Esophagus muscularis mucosa (tissue), 4 donors: ENCODE measurements at places on chromosomes 4 and X. TPM values are rescaled to one million over a fixed set of nuclear protein-coding genes. Genes with fewer than 3 reads are reported as not detected.
A peak's percentile ranks its signal among the peaks of the same experiment; 100 is the strongest.

The FGF5 gene
- total RNA-seq = 2.7 TPM

The ITIH6 gene
- total RNA-seq = not detected

The USP17L10 gene
- total RNA-seq = not detected

GRCh38 chr4:56958111-56958517 lies 19.3 kb downstream of the NOA1 start:
- peaks cover under 1% of the 10 kb centered on the region for H3K36me3 ChIP-seq
- peak; percentile 95 for DNase-seq
- peak overlapping the region; percentile 46 for H3K27ac ChIP-seq
- peaks cover 4% of the 10 kb centered on the region for H3K4me1 ChIP-seq
- H3K27me3 ChIP-seq = no peaks in the 10 kb centered on the region

GRCh38 chrX:149563359-149563758 lies 13.6 kb upstream of the HSFX3 start:
- DNase-seq = no peak
- H3K36me3 ChIP-seq = no peaks in the 10 kb centered on the region
- no peaks in the 10 kb centered on the region for H3K4me1 ChIP-seq
- no peak overlapping the region for H3K4me3 ChIP-seq

The P2RY10 gene
- not detected for total RNA-seq

- no peak for DNase-seq
- peak overlapping the region; percentile 19 for H3K27ac ChIP-seq
- peaks cover 25% of the 10 kb centered on the region for H3K4me1 ChIP-seq
- H3K36me3 ChIP-seq = no peaks in the 10 kb centered on the region
Observed at GRCh38 chr4:154366956-154367355, 124.6 kb downstream of the DCHS2 start.

The GYPE gene
- not detected for total RNA-seq

The DOCK11 gene
- 65.2 TPM for total RNA-seq

The TEX13D gene
- total RNA-seq = 0.32 TPM

DNA sequence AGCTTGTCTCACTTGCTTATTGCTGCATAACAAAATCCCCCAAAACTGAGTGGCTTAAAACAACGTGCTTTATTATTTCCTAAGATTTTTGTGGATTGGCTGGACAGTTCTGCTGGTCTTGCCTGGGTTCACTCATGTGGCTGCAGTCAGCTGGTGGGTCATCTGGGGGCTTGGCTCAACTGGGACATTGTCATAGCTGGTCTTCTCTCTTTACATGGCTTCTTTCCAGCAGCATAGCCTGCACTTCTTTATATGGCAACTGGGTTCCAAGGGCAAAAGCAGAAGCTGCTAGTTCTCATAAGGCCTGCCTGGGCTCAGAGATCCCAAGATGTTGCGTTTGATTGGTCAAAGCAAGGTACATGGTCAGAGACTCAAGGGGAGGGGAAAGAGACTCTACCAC lies 33.7 kb upstream of the STAG2 start:
- H3K27ac ChIP-seq = no peak overlapping the region
- H3K4me1 ChIP-seq = no peaks in the 10 kb centered on the region
- no peak for DNase-seq
- H3K27me3 ChIP-seq = no peaks in the 10 kb centered on the region
- no peaks in the 10 kb centered on the region for H3K36me3 ChIP-seq

The PHKA1 gene
- total RNA-seq = 8.9 TPM

The ADH1B gene
- 301 TPM for total RNA-seq

DNA sequence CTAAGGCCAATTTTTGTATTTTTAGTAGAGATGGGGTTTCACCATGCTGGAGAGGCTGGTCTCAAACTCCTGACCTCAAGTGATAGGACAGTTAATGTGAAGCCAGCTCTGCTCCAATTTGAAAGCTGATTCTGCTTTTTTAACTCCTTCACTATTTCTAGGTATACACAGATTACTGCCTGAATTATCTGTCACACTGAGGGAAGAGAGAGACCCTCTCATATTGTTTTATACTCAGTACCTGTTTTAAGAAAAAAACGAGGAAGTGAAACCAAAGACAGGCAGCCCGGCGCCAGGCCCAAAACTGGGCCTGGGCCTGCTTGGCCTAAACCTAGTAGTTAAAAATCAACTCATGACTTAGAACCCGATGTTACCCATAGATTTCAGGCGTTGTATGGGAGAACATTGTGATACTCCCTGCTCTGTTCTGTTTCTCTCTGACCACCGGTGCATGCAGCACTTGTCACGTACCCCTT lies 1601.5 kb upstream of the PCDH10 start:
- DNase-seq = no peak
- H3K27me3 ChIP-seq = no peaks in the 10 kb centered on the region
- no peaks in the 10 kb centered on the region for H3K4me1 ChIP-seq
- no peak overlapping the region for H3K4me3 ChIP-seq

- no peaks in the 10 kb centered on the region for H3K4me1 ChIP-seq
- no peaks in the 10 kb centered on the region for H3K36me3 ChIP-seq
- no peak overlapping the region for H3K27ac ChIP-seq
- no peak overlapping the region for H3K4me3 ChIP-seq
- no peak for DNase-seq
Observed at GRCh38 chr4:96228463-96228862, 388.6 kb downstream of the PDHA2 start.

GRCh38 chr4:41657561-41657960 lies 91.0 kb downstream of the PHOX2B start:
- no peaks in the 10 kb centered on the region for H3K36me3 ChIP-seq
- no peak overlapping the region for H3K4me3 ChIP-seq
- H3K4me1 ChIP-seq = peaks cover 12% of the 10 kb centered on the region
- DNase-seq = no peak
- no peak overlapping the region for H3K27ac ChIP-seq
- H3K27me3 ChIP-seq = no peaks in the 10 kb centered on the region

The SYTL4 gene
- 25.0 TPM for total RNA-seq

The XAGE1B gene
- total RNA-seq = not detected

The ANKRD50 gene
- 13.4 TPM for total RNA-seq

The GAGE12G gene
- not detected for total RNA-seq

The RNF128 gene
- not detected for total RNA-seq

- no peaks in the 10 kb centered on the region for H3K36me3 ChIP-seq
- no peaks in the 10 kb centered on the region for H3K4me1 ChIP-seq
- no peak for DNase-seq
- no peak overlapping the region for H3K27ac ChIP-seq
Observed at GRCh38 chr4:74055096-74055495, 16.6 kb upstream of the CXCL3 start.

- H3K27me3 ChIP-seq = no peaks in the 10 kb centered on the region
- H3K4me3 ChIP-seq = no peak overlapping the region
- no peak for DNase-seq
- no peaks in the 10 kb centered on the region for H3K36me3 ChIP-seq
- no peaks in the 10 kb centered on the region for H3K4me1 ChIP-seq
Observed at GRCh38 chrX:47091149-47091775, 13.0 kb downstream of the RGN start.

The TMPRSS11A gene
- total RNA-seq = not detected

The SAGE1 gene
- total RNA-seq = not detected

GRCh38 chr4:54213001-54213400 lies 16.1 kb upstream of the PDGFRA start:
- H3K27me3 ChIP-seq = peaks cover 3% of the 10 kb centered on the region
- no peaks in the 10 kb centered on the region for H3K36me3 ChIP-seq
- H3K27ac ChIP-seq = no peak overlapping the region
- H3K4me1 ChIP-seq = peaks cover 15% of the 10 kb centered on the region
- no peak overlapping the region for H3K4me3 ChIP-seq
- no peak for DNase-seq

GRCh38 chrX:16702700-16703599 lies 9.5 kb downstream of the CTPS2 start:
- no peak for DNase-seq
- H3K36me3 ChIP-seq = peaks cover 24% of the 10 kb centered on the region
- H3K27ac ChIP-seq = no peak overlapping the region
- H3K4me1 ChIP-seq = no peaks in the 10 kb centered on the region
- H3K4me3 ChIP-seq = no peak overlapping the region

- DNase-seq = no peak
- no peaks in the 10 kb centered on the region for H3K27me3 ChIP-seq
- no peaks in the 10 kb centered on the region for H3K36me3 ChIP-seq
- no peak overlapping the region for H3K27ac ChIP-seq
- H3K4me1 ChIP-seq = no peaks in the 10 kb centered on the region
Observed at GRCh38 chrX:136999024-136999423, 34.8 kb downstream of the GPR101 start.

DNA sequence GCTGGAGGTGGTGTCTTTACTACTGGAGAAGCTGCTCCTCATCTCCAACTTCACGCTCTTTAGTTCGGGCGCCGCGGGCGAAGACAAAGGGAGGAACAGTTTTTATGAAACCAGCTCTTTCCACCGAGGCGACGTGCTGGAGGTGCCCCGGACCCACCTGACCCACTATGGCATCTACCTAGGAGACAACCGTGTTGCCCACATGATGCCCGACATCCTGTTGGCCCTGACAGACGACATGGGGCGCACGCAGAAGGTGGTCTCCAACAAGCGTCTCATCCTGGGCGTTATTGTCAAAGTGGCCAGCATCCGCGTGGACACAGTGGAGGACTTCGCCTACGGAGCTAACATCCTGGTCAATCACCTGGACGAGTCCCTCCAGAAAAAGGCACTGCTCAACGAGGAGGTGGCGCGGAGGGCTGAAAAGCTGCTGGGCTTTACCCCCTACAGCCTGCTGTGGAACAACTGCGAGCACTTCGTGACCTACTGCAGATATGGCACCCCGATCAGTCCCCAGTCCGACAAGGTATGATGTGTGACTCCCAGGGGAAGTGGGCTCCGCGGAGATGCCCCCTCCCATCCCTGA lies 634 bp downstream of the LRAT start:
- H3K27ac ChIP-seq = no peak overlapping the region
- H3K36me3 ChIP-seq = no peaks in the 10 kb centered on the region
- peak overlapping the region; percentile 63 for H3K4me3 ChIP-seq

- H3K4me1 ChIP-seq = no peaks in the 10 kb centered on the region
- H3K27me3 ChIP-seq = no peaks in the 10 kb centered on the region
- no peak overlapping the region for H3K27ac ChIP-seq
- no peak overlapping the region for H3K4me3 ChIP-seq
Observed at GRCh38 chr4:53076374-53076958, 214.3 kb downstream of the RASL11B start.

The ARSJ gene
- total RNA-seq = 22.9 TPM

- no peaks in the 10 kb centered on the region for H3K27me3 ChIP-seq
- H3K4me3 ChIP-seq = no peak overlapping the region
- no peak for DNase-seq
- H3K27ac ChIP-seq = no peak overlapping the region
- H3K36me3 ChIP-seq = no peaks in the 10 kb centered on the region
- no peaks in the 10 kb centered on the region for H3K4me1 ChIP-seq
Observed at GRCh38 chrX:132692066-132692465, 203.2 kb upstream of the MBNL3 start.

The AKAP4 gene
- not detected for total RNA-seq

- H3K27ac ChIP-seq = no peak overlapping the region
- H3K36me3 ChIP-seq = no peaks in the 10 kb centered on the region
- DNase-seq = no peak
- no peak overlapping the region for H3K4me3 ChIP-seq
- H3K27me3 ChIP-seq = no peaks in the 10 kb centered on the region
Observed at GRCh38 chr4:165834116-165834515, 38.9 kb upstream of the TLL1 start.

The CT45A2 gene
- total RNA-seq = not detected

GRCh38 chr4:150867148-150867547 lies 147.9 kb downstream of the LRBA start:
- H3K4me1 ChIP-seq = no peaks in the 10 kb centered on the region
- H3K36me3 ChIP-seq = no peaks in the 10 kb centered on the region
- DNase-seq = no peak
- no peak overlapping the region for H3K27ac ChIP-seq
- no peaks in the 10 kb centered on the region for H3K27me3 ChIP-seq
- no peak overlapping the region for H3K4me3 ChIP-seq

DNA sequence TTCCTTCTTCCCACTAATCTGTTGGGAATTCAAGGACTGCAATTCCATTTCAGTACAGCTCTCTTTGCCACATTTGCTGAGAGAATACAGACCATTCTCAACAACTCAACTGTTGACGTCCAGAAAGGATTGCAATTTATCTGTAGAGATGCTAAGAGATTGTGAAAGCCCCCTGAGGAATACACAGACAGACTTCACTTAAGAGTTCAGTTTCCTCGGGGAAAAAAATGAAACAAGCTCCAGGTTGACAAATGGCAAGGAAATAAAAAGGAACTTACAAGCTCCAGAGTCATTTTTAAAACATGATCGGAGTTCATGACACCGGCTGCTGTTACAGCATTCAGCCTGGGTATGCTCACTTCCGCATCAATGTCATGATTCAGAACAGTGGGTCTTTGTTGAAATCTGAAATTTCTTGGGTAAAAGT lies 13.8 kb downstream of the TLR10 start:
- H3K4me1 ChIP-seq = peaks cover 8% of the 10 kb centered on the region
- DNase-seq = no peak
- no peak overlapping the region for H3K4me3 ChIP-seq

The FMR1NB gene
- not detected for total RNA-seq

- no peak overlapping the region for H3K27ac ChIP-seq
- no peaks in the 10 kb centered on the region for H3K4me1 ChIP-seq
- no peak for DNase-seq
Observed at GRCh38 chr4:1385373-1386340, 20.6 kb downstream of the NKX1-1 start.

DNA sequence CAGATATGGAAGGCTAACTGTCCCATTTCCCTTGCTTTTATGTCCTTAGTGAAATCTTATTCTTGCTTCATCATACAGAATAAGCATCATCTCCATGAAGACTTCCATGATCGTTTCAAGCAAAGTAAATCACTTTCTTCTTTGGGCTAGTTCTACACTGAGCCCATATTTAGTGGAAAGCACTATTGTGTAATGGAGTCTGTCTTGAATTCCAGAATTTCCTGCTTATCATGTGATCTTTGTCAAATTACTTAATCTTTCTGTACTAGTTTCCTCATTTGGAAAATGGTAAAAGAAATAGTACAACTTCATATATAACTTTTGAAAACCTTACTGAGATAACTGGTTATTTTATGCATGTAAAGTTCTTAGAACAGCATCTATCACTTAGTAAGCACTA lies 7.6 kb downstream of the ANAPC10 start:
- H3K36me3 ChIP-seq = peaks cover 53% of the 10 kb centered on the region
- no peak overlapping the region for H3K27ac ChIP-seq
- no peak overlapping the region for H3K4me3 ChIP-seq
- DNase-seq = no peak

The YY2 gene
- total RNA-seq = 1.7 TPM

DNA sequence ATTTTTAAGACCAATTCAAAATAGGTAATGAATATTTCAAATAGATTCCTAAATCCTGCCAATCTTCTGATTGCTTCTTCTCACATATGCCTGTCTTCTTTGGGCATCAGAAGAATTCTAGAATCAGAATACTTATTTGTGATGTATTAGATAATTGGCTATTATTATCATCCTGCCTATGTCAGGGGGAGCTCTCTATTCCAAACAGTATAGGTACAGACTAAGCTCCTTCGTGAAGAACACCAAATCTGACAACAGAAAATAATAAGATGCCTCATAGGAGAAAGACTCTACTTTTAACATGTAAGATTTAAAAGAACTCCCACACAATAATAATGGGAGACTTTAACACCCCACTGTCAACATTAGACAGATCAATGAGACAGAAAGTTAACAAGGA lies at the start of gene IQCM:
Gene IQCM (minus strand): TSS at position 101 of the 400 bp plus-strand sequence. CDS start 73,152 bp downstream, outside the sequence.
- H3K27ac ChIP-seq = no peak within 1 kb of the TSS
- H3K4me1 ChIP-seq = no peaks in the 10 kb centered on the region
- no peak for DNase-seq

GRCh38 chrX:140141444-140142029 lies 176.2 kb upstream of the CXorf66 start:
- DNase-seq = no peak
- no peak overlapping the region for H3K27ac ChIP-seq
- H3K4me1 ChIP-seq = no peaks in the 10 kb centered on the region
- H3K4me3 ChIP-seq = no peak overlapping the region
- H3K36me3 ChIP-seq = no peaks in the 10 kb centered on the region

The SYN1 gene
- 0.42 TPM for total RNA-seq
